Spinal cord (tissue), 10 donors: ENCODE measurements at places on chromosomes 1 and 21.

DNA sequence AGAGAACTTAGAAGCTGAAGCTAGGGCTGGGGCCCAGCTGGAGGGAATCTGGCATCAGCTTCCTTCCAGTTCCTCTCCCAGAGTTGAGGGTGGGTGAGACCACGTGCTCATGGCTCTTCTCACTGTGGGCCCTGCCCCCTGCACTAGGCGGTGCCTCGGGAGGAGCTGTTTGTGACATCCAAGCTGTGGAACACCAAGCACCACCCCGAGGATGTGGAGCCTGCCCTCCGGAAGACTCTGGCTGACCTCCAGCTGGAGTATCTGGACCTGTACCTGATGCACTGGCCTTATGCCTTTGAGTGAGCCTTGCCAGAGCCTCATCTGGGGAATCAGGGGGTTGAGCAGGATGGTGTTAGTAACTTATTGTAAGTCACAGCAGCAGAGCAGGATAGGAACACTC is 16.1 kb downstream of the AKR1A1 start:
- H3K36me3 ChIP-seq: peaks cover 44% of the 10 kb centered on the region
- DNase-seq: no peak
- H3K27ac ChIP-seq: no peak overlapping the region
- H3K27me3 ChIP-seq: no peaks in the 10 kb centered on the region
- H3K4me3 ChIP-seq: no peak overlapping the region
- H3K4me1 ChIP-seq: no peaks in the 10 kb centered on the region

DNA sequence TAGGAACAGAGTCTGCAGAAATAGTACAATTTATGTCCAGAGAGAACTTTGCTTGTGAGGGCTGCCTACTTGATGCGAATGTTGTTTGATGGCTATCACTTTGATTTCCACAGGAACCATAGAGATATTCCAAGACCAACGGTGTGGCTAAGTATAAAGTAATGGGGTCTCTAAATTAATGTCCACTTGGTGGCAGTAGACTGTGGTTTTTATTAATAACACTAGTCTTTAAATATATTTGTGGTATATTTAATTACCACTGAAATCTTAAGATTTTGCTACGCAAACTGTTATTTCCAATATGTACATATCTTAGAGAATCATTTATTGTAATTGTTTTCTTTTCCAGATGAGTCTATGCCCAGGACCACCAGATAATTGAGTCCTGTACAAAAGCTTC is 647.9 kb downstream of the PLA2G4A start:
- no peak for DNase-seq
- no peaks in the 10 kb centered on the region for H3K4me1 ChIP-seq
- no peak overlapping the region for H3K27ac ChIP-seq
- H3K27me3 ChIP-seq: no peaks in the 10 kb centered on the region

DNA sequence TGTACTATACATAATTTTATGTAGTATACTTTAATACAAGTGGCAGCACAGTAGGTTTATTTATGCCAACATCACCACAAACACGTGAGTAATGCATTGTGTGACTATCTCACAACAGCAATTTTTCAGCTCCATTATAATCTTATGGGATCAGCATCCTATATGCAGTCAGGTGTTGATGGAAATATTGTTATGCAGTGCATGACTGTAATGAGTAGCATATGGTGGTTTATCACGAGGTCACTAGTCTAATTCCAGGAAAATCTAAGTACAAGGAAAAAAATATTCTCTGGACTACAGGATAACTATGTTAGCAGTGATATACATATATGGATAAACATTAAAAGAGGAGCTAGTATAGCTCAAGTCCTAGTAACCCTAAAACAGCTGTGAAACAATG is 69.0 kb downstream of the ATP1B1 start:
- H3K36me3 ChIP-seq: no peaks in the 10 kb centered on the region
- no peak overlapping the region for H3K27ac ChIP-seq
- no peak overlapping the region for H3K4me3 ChIP-seq
- H3K4me1 ChIP-seq: no peaks in the 10 kb centered on the region

DNA sequence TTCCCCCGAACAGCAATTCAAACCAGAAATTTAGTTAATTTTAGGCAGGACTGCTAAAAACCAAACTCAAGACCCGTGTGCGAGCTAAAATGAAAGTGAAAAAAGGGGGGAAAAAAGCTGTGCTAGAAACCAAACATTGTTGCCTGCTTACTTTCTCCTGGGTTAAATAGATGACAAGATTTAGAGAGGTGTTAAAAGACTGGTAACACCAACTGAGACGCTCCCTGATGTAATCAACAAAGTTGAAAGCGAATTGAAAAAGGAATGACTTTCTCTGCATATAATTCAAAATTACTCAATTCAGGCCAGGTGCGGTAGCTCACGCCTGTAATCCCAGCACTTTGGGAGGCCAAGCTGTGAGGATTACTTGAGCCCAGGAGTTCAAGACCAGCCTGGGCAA is 6.8 kb downstream of the CDCA8 start:
- peaks cover 10% of the 10 kb centered on the region for H3K36me3 ChIP-seq
- H3K4me1 ChIP-seq: no peaks in the 10 kb centered on the region
- no peak overlapping the region for H3K27ac ChIP-seq
- no peak for DNase-seq
